ENCODE measurements at places on chromosomes 16 and 17.

DNA sequence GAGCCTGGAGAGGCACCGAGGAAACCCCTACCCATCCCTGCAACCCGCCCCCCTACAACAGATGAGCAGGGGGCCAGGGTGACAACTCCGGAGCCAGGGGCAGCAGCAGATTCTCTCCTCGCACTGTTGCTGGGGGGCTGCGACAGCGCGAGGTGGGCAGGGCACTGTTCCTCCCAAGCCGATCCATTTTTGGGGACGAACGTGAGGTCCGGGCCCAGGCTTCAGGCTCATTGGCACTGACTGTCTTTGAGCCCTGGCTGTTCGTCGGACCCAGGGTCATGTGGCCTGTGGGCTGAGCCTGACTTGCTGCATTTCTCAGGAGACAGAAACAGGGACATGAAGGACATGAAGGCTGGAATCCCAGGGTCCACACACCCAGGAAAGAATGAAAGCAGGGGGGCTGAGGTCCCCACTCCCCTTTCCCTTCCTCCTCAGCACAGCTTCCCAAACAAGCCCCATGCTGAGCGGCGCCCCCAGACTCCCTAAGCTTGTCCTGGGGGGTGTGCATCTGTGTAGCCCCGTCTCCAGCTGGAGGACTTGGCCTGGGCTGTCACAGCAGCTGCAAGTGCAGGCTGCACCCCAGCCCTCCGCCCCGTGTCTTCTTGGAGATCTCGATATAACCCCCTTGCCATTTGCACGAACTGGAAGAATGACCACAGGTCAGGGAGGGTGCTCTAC lies 18.7 kb downstream of the CEP295NL start:
- DNase-seq = no peak

GRCh38 chr16:180681-181564 lies 664 bp downstream of the HBQ1 start:
- DNase-seq = no peak

GRCh38 chr17:27855454-27855853 lies 37.7 kb downstream of the LYRM9 start:
- no peak for DNase-seq

GRCh38 chr16:86578061-86578599 lies at the start of gene FOXL1:
Gene FOXL1 (plus strand): TSS chr16:86578549. CDS start chr16:86578724, 175 bp downstream.
- no peak for DNase-seq

- DNase-seq = no peak
Measured at GRCh38 chr16:30523768-30524574, 2.4 kb downstream of the ZNF768 start.

DNA sequence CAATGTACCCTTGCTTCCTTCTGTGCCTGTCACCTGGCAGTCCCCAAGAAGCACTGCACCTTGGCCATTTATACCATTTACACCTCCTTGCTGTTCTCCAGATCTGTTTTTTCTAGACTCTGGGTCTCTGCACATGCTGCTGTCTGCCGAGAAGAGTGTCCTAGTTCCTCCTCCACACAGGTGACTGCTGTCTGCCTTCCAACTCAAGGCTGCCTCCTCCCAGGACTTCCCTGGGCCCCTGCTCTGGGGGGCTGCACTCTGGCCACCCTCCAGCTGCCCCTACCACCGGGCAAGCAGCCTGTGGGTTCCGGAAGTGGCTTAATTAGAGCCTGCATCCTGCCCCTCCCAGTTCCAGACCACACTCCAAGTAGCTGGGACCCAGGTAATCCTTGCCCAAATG lies 5.7 kb upstream of the LIMD2 start:
- DNase-seq = no peak
